AG09319 (cell line): ENCODE measurements at places on chromosomes 2 and 18.

DNA sequence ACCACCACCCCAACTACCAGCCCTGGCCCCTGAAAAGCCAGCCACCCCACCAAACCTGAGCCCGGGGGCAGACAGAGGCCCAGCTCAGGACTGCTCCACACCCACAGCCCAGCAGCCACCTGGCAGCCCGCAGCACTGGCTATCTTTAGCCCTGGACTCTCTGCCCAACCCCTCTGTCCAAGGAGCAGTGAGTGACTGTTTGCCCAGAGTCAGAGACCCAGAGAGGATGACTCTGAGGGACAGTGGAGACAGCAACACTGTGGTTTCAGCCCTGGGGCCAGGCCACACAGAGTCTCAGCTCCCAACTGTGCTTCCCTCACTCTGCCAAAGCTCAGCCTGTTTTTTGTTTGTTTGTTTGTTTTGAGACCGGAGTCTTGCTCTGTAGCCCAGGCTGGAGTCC, 32.6 kb downstream of the BIN1 start:
- DNase-seq, result no peak

DNA sequence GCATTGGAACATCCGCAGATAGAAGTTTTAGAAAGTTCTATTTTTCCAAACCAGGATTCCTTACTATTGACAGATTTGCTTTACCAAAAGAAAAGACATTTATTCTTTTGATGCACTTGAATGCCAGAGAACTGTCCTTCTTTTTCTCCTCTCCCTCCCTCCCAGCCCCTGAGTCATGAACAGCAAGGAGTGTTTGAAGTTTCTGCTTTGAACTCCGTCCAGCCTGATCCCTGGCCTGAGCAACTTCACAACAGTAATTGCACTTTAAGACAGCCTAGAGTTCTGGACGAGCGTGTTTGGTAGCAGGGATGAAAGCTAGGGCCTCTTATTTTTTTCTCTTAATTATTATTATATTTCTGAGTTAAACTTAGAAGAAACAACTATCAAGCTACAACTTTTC, 33.6 kb downstream of the APCDD1 start:
- no peak for DNase-seq

DNA sequence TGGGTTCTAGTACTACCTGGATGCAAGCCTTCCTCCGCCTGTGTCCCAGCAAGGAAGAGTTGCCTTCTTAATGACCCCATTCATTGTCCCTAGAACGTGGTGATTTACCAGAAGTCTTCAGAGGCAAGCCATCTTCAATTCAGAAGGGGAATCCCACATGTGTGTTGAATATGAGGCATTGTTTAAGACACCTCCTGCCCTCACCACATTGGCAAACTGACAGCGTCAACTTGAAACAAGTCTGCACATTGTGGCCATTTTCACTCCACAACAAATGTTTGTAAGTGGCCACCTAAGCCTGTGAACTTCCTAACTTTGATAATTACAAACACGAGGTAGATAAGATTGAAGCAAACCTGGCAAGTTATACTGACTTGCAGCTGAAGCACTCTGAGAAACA, 83.7 kb downstream of the TCF7L1 start:
- no peak for DNase-seq

- no peak for DNase-seq
Measured at GRCh38 chr2:238220274-238220891, 16.9 kb upstream of the ILKAP start.

DNA sequence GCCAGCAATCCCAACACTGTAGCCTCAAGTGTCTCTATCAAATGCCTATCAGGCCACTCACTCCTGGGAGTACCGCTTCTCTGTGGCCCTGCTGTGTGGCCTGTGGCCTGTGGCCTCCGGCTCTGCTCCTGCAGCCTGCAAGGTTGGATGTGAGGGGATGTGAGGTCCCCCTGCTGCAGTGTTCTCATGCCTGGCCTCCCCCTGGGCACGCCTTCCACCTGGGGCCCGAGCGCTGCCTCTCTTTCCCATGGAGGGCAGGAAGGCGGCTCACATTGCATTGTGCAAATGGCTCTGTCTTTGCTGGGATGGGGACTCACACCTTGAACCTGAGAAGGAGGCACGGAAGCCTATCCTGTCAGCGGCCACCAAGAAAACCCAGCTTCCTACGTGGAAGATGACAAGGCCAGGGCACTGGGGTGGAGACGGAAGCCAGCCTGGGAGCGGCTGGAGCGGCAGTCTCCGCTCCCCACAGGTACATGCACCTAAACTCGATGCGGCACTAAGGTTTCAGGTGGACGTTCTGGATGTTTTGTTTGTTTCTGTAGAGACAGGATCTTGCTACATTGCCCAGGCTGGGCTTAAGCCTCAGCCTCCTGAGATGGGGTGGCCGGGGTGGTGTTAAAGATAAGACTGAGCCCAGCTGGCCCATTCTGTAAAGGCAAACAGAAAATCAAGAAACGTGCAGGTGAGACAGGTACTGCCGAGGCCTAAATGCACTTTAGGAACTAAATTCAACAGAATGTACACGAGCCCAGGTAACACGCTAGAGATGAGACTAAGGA, 140.1 kb downstream of the HDAC4 start:
- no peak for DNase-seq
